NCI-H1105 treated with DMSO at 0.1 percent for 48 hours (cell line): ENCODE measurements at places on chromosomes 7 and 10.

DNA sequence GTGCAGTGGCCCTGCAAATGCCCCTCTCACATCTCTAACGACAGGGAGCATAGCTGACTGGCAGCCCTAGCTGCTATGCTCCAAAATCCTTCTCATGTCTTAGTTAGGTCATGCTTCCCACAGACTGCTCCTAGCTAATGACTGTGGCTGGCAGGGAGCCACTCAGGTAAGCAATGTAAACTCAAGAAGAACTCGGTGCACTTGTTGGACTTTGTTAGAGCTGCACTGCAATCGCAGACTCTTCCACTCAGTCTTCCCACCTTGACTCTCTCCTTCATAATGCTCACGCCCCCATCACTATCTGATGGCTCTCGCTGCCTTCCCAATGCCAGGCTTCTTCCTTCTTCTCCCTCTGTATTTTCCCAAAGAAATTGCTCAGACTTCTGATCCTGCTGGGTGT is 24.0 kb downstream of the OR9A2 start:
- DNase-seq: peak; percentile 7

GRCh38 chr10:80132299-80133139 is at the start of gene PLAC9:
Gene PLAC9, plus strand, starts transcription at chr10:80132730. Its CDS starts 33 bp downstream, at chr10:80132763.
- DNase-seq: no peak

- DNase-seq: peak; percentile 32
Observed at GRCh38 chr10:99370993-99371392, 41.8 kb downstream of the CNNM1 start.

GRCh38 chr7:98000356-98000755 is 10.4 kb upstream of the OCM2 start:
- no peak for DNase-seq

DNA sequence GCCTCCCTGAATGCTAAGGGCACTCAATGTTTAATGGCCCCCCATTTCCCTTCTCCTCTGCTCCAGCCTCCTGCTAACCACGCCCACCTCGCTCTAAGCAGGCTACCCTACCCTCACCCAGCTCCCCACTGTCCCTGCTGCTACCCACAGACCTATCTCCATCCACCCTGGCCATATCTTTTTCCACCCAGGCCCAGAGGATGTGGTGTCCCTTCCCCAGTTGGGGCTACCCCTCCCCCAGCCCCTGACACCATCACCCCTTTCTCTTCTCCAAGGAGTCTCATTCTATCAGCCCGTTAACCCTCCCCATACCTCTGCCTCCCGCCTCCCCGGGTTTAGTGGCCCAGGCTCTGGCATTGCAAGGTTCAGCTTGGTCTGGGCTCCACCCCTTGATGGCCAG is 28.9 kb upstream of the PPIF start:
- no peak for DNase-seq

GRCh38 chr7:27688646-27689045 is 26.0 kb upstream of the HIBADH start:
- DNase-seq: no peak

DNA sequence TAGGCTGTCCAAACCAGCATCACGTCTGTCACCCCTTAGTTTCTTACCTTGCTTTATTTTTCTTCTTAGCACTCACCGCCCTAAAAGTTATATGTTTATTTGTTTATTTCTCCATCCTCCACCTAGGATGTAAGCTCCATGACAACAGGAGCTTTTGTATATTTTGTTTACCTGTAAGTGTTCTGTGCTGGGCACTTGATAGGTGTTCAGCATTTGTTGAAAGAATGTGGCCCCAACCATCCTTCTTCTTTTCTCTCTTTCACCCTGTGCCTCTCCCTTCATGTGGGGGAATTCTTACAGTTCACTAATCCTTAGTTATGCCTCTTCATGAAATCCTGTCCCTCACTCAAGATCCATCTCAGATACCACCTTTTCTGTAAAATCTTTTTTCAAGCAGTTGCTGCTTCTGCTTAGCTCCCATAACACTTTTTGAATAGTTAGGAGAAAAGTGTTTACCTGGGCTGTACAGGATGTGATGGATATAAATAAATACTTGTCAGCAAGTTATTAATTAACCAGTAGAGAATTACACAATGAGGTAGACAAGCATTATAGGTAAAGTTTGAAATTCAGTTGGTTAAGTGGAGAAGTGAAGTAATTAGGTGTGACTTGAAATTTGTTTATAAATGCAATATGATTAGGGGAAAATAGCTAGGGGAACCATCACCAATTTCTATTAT is 9.7 kb downstream of the AHR start:
- DNase-seq: no peak

- peak; percentile 19 for DNase-seq
Observed at GRCh38 chr10:123103944-123104343, 31.8 kb upstream of the HMX3 start.

- no peak for DNase-seq
Observed at GRCh38 chr10:28949005-28950004, 272.0 kb downstream of the BAMBI start.

- DNase-seq: no peak
Observed at GRCh38 chr7:55265836-55266642, 99.1 kb upstream of the LANCL2 start.

DNA sequence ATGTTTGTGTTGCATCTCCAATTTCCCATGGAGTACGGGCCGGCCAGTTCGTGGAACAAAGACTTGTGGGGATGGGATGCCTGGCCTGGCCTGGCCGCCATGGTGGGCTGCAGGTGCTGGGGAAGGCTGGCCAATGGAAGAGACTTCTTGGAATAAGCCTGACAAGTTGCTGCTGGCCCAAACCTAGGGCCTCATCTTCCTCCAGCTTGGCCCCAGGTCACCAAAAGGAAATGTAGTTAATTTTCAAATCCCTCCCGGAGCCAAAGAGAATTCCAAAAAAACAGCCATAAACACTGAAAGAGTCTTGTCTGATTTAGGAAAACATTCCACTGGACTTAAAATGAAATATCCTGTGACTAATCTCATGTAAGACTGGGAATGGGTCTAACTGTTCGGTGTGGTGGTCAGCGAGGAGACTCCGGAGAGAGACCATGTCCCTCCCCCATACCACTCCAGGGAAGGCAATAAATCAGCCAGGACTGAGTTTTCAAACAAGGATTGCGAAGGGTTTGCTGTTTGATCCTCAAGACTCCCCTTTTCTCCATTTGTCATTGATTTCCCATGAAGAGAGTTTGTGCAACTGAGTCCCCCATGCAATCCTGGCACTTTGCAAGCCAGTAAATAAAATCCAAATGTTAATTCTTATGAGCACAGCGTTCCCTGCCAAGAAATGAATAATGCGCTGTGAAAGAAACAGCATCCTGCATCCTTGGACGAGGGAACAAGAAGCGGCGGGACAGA is 128.7 kb upstream of the HABP2 start:
- DNase-seq: no peak

DNA sequence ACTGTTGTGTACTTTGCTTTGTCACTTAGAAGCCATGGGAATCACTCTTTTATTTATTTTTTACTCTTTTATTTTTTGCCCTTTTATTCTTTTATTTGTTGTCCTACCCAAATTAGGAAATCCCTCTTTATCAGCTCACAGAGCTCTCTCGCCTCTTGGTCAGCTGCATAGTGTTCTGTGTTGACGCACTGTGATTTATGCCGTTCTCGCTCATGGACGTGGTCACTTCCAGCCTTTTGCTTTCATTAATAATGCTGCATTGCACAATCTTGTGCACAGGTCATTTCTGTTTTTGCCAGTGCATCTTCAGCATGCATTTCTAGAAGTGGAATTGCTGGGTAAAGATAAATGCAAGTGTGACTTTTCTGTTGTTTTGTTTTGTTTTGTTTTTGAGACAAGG is 42.3 kb downstream of the FBH1 start:
- DNase-seq: no peak

DNA sequence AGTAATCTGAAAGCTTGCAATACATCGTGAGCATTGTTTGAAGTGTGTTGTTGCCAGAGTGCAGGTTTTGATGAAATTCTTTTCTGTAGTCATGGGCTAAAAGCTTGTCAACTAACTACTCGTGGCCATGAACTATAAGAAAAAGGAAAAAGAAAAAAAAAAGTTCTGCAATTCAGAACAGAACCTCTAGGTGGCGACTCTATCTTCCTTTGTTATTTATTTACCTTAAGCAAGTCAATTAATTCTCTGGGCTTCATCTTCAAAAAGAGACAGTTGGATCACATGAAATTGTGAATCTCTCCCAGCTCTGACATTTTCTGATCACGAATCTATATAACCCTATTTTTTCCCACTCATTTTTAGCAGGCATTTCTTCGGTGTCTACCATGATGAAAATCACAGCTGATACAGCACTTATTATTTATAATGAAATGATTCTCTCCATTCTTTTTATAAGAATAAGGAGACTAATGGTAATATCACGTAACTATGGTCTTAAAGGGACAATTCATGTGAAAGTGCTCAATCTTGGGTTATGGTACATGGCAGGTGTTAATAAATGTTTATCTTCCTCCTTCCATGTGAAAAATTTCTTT is 18.8 kb downstream of the TMEM196 start:
- peak; percentile 48 for DNase-seq

GRCh38 chr7:44267719-44268421 is 57.5 kb downstream of the CAMK2B start:
- DNase-seq: no peak

DNA sequence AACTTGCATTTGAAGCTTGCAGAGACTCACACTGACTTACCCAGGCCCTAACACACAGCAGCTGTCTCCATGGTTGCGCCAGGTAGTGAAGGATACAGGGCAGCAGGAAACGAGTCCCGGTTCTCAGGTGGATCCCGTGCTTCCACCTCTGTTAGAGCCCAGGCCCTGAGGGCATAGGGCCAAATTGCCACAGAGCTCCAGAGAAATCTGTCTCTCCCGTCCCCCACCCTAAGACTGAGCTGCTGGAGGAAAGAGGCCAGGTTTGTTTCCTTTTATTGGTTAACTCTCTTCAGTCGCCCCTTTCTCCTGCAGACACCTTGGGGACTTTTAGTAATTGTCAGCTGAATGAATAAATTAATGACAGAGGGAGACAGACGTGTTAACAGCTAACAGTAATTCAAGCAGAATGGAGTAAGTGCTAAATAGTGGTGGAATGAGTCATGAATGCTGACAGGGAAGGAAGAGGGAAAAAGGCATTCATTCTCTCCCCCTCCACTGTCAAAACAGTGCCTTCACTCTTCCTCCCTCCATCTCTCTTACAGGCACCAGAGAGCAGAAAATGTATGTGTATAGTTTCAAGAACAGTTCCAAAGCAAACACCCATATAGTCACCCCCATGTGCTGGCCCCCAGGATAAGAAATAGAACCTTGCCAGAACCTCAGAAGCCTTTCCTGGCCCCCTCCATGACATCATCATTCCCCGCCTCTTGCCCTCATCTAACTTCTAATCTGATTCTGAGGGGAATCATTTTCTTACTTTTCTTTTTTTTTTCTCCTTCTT is 16.8 kb upstream of the DLG5 start:
- no peak for DNase-seq

GRCh38 chr7:105454095-105454747 is 65.5 kb upstream of the SRPK2 start:
- DNase-seq: no peak

DNA sequence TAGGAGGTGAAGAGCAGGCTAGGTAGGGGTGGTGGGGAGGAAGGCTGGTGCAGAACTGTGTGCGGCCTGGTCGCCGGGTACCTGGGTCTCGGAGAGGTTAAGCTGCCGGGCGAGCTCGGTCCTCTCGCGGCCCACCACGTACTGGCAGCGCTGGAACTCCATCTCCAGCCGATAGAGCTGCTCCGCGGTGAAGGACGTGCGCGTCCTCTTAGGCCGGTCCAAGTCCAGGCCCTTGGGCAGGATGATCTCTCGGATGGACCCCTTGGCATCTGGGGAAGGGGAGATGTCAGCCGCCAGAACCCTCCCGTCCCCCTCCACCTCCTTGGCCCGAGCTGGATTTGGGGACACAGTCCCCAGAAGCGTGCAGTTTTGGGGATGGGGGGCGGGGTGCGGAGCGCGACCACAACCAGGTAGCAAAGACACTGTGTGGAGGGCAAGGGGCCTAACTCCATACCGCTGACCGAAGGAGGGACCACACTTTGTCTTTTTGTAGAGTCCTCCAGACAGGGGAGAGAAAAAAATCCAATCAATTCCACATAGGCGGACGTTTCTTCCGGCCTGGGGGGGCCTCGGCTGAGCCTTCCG is 1.6 kb downstream of the VAX1 start:
- no peak for DNase-seq

DNA sequence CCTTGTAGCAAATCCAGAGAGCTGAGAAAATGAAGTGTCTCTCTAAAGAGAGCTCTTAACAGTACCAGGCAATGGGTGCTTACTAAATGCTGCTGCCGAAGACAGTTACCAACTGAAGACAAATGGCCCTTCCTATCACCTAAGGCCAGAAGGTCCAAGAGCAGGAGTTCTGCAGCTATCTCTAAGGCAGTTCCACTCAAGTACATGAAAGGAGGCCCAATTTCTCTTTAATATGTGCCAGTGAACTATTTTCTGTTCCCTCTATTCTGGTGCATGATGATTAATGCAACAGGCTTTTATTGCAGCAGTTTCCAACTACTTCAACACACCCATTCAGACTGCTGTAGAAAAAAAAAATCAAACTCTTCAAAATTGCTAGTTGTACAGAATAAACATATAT is 122.5 kb downstream of the SLC25A13 start:
- DNase-seq: no peak

GRCh38 chr7:81526971-81527370 is 242.9 kb downstream of the HGF start:
- DNase-seq: no peak

DNA sequence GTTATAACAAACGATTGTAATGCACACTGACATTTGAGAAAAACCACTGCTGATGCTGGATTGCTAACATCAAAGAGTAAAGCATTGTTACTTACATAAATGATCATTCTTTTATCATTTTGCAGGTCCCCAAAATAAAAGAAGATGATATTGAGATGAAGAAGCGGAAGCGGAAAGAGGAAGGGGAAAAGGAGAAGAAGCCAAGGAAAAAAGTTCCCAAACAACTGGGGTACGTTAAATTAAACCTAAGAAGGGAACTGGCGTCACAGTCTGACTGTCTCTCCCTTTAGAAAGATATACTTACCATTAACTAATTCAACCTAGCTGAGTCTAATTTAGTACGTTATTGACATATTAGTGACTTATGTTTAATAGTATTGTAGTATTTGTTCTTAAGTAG is 28.1 kb downstream of the UBN2 start:
- DNase-seq: no peak

GRCh38 chr7:118153551-118154177 is 30.3 kb upstream of the LSM8 start:
- no peak for DNase-seq

DNA sequence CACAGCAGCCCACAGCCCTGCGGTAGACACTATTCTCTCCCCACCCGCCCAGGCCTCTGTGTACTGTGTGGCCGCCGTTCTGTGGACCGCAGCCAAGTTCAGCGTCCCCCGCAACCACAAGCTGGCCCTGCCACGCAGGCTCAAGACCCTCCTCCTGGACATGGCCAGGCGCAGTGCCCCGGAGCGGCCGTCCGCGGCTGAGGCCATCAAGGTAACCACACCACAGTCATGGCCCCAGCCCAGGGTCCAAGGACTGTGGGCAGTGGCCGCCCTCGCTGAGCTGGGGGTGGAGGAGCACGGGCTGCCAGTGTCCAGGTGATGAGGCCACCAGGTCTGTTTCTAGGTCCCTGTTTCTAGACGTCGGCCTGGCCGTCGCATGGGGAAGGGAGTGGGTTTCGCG is 34.4 kb upstream of the UTF1 start:
- no peak for DNase-seq
